ENCODE measurements at places on chromosomes 13 and 19.

- DNase-seq: no peak
Observed at GRCh38 chr19:41298348-41298964, 11.5 kb upstream of the CCDC97 start.

- DNase-seq: peak; percentile 49
Observed at GRCh38 chr13:34156841-34157365, 339.0 kb downstream of the RFC3 start.

DNA sequence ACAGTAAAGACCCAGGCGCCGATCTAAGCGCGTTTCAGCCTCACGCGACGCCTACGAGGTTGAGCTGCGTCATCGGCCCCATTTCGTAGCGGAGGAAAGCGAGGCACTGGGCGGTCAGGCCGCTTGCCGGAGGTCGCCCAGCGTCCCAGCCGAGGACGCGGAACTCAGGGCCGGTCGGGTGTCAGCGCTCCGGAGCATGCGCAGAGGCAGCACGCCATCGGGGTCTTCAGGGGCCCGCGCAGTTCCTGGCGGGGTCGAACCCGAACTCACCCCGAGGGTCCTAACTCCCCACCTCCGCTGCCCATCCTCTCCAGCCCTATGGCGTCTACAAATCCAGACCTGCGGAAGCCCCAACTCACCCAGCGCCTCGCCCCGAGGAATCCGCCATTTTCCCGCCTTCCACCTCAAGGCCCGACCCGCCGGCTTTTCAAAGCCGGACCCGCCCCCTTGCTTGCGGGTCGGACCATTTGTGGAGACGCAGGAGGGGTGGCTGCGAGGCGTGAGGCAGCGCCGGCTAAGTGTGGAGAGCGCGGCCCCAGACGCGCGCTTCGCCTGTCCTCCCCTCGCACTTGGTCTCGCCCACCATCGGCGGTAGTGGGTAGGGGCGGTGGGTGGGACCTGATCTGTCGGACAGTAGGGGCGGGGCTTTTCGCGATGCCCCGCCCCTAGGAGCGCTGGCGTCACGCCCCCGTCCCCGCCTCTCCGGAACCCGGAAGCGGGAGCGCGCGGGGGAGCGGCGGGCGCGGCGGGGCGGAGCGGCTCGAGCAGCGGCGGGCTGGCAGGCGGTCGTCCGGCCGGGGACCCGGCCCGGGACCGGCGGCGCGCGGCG lies at the start of the genes HAUS8 and MYO9B:
TSS of gene HAUS8 (minus strand) at position 418 of the 829 bp plus-strand sequence. CDS start at position 388, 30 bp downstream.
TSS of gene MYO9B (plus strand) at position 743 of the 829 bp plus-strand sequence. CDS start 25,941 bp downstream, outside the sequence.
- peak; percentile 99 for DNase-seq

DNA sequence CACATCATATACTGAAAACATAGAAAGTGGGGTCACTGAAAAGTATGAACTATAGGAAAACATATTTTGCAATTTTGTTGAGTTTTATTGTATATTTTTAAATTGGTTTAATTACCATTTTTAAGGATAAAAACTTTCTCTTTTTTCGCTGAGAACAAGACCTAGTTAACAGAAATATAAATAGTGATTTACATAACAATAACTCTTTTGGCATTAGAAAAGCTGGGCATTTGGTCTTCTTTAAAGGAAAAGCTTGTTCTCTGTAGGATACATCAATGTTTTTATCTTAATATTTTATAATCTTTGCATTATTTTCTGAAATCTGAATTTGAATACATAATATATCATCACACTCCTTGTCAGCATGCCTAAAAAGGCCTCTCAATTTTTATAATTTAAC lies 47.4 kb upstream of the MYCBP2 start:
- no peak for DNase-seq

- no peak for DNase-seq
Observed at GRCh38 chr13:71218960-71219359, 648.0 kb downstream of the DACH1 start.

All from mesothelial cell of epicardium (in vitro differentiated cells).